ENCODE measurements at places on chromosomes 6 and 20. TPM values are rescaled to one million over a fixed set of nuclear protein-coding genes. Genes with fewer than 3 reads are reported as not detected.

Gene SAMD10
- 5.7 TPM for total RNA-seq

Gene KIAA1755
- 7.9 TPM for total RNA-seq

Gene RFX6
- not detected for total RNA-seq

Gene OR2B2
- not detected for total RNA-seq

Gene SS18L1
- 7.8 TPM for total RNA-seq

Gene OR2J3
- total RNA-seq: not detected

Gene C6orf58
- total RNA-seq: not detected

Gene PGC
- total RNA-seq: not detected

Gene MYLK4
- total RNA-seq: 2.0 TPM

Gene TINAG
- total RNA-seq: not detected

Gene FHL5
- total RNA-seq: 6.8 TPM

Gene FOXF2
- 0.24 TPM for total RNA-seq

Gene AKAP7
- total RNA-seq: 11.1 TPM

Gene FITM2
- 149 TPM for total RNA-seq

- no peak for DNase-seq
Observed at GRCh38 chr6:118627724-118628123, 23.7 kb downstream of the CEP85L start.

GRCh38 chr6:168384045-168385036 lies 56.6 kb upstream of the SMOC2 start:
- no peak for DNase-seq

DNA sequence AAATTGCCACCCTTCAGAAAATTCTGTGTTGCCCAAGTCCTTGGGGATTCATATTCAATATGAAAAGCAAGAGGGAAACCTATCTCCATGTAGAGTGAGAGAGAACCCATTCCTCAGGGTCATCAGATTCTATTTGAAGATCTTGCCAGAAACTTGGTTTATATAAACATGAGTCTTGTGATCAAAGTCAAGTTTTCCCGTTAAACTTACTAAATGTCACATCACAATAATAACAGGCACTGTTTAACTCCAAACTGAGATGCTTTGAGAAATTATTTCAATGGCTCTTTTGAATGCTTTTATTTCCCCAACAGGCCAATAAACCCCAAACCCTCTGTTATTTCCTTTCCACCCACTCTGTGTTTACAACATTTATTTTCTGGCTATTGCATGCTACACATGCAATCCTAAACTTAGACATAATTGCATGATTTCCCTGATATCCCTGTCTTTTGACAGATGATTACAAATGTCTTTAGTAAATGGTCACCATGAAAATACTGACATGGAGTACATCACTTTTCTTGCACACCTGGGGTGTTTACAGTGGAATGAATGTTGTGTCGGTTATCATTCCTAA lies 31.1 kb upstream of the SSTR4 start:
- DNase-seq: no peak

DNA sequence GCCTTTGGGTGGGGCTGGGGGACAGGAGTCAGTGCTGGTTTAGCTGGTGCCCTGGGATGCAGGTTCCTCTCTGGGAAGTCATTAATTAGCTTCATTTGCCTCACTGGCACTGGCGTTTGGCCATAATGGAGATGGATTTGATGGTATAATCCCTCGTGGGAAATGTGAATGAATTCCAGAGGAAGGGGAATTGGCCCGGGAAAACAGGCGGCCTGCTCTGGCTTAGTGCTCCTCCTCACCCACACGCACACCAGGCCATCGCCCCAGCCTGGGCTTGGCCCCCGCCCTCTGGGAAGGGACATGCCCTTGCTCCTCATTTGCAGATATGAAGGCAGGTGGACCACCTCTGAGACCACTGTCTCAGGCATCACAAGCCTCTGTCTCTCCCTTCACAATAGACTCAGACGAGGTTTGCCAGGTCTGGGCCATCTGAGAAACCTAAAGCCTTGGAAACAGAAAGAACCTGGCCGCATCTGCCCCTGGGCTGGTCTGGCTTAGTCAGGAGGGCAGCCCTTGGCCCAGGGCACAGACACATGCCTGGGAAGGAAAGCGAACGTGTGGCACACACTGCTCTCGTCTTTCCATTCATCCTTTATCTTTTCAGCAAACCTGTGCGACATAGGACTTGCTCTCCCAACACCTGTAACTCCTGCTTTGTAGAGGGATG lies 199.2 kb upstream of the CDH4 start:
- DNase-seq: no peak

GRCh38 chr6:4103929-4104328 lies 25.0 kb upstream of the FAM217A start:
- DNase-seq: no peak

- no peak for DNase-seq
Observed at GRCh38 chr6:63352069-63352543, 32.3 kb upstream of the LGSN start.

DNA sequence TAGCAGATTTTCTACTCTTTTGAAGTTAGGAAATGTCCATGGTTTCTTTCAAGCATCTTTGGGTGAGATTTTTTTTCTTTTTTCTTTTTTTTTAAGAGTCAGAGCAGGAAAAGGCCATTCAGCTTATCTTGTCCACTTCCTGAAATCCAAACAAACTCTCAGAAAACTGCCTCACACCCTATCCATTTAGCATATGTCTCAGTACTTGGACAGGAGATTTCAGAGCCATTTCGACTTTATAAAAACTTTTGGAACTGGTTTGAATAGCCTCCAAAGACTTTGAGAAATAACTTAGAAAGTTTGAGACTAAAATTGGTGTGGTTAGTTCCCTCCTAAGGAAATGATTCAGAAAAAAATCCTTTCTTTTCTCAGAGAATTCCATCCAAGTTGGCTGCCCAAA lies 125.1 kb downstream of the MYLK4 start:
- DNase-seq: no peak

GRCh38 chr20:24782301-24782700 lies 166.8 kb upstream of the CST7 start:
- DNase-seq: no peak

DNA sequence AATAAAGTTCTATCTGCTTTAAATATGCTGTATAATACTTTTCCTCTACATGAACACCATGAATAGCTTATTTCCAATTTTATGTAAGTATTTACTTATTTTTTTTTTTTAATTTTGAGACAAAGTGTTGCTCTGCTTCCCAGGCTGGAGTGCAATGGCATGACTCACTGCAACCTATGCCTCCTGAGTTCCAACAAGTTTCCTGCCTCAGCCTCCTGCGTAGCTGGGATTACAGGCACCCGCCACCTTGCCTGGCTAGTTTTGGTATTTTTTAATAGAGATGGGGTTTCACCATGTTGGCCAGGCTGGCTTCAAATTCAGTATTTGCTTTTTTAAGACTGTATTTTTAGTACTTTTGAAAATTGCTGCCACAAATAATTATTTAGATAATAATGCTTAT lies 1365.9 kb downstream of the GRIK2 start:
- no peak for DNase-seq

DNA sequence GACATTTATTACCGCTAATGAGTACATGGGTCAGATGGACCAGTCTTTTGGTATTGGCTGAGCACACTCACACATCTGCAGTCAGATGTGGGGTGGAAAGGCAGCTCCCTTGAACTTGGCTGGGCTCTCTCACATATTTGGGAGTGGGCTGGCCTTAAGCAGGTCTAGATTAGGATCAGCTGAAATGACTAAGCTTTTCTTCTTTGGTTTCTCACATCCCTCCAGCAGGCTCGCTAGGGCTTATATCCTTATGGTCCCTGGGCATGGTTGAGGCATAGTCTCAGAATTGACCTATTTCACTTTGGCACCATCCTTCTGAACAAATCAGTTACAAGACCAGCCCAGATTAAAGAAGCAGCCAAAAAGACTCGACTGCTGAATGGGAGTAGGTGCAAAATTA lies 14.4 kb upstream of the PLCB1 start:
- DNase-seq: no peak

DNA sequence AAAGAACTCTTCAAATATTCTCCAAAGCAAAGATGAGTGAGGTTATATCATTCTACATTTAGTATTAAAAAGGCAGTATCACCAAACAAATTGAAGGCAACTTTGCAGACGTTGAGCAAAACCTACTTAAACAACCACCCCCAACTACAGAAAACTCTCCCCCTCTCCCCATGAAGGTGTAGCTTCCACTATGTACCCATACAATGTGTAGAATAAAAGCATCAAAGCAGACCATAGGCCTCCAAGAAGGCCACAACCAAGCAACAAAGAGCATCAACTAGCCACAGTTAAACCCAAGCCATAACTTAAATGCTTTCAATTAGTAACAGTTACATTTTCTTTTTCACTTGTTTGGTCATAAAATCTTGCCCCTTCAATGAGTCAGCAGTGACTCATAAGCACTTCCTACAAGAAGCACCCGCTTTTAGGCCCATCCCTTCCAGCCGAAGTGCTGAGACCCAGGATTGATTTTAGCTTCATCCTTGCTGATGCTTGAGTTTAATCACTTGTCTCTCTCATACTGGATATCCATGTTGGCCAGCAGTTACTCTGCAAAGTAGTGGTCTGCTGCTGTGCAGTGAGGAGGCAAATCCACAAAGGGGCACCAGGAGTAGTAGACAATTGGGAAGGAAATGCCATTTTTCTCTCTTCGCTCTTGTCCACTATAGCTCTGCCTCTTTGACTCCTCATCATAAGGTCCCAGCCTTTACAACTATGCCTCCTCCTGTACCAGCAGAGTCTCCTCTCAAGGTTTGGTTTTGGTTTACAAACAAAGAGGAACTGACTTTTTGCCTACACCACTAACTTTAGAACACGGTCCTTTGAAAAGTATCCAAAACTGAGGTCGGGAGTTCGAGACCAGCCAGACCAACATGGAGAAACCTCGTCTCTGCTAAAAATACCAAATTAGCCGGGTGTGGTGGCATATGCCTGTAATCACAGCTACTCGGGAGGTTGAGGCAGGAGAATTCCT lies 8.4 kb upstream of the NUP153 start:
- DNase-seq: no peak

DNA sequence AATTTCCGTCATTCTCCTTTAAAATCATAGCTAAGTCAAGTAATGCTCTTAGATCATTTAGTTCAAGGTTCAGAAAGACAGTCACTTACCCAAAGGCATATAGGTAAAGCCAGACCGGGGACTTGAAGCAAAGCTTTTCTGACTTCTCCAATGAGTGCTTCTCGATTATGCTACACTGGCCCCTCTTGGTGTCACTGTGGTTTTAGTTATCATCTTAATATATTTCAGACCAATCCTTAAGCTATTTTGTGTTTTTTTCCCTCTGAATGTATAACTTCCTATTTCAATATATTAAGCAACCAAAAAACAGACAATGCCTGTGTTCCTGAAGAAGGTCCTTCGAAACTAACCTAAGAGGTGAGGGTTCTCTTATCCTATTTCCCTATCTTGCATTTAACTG lies 3.9 kb downstream of the PRDM1 start:
- no peak for DNase-seq

DNA sequence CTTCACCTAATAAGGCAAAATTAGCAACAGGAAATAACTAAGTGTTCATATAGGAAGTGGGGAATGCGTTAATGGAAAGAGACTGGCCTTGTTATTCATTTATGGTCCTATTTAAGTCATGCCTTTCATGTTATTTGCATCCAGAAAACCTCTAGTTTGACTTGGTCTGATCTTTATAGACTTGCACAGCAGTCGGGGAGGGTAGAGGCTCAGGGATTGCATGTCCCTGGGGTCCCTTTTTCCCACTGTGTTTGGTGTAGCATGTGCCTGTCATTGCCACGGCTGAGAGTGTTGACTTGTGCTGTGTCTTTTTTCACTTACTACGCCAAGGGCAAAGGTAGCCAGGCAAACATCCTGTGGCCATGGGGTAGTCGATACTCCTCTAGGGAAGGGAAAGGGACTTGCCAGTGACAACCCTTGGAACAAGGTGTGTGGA lies 105.4 kb upstream of the RIN2 start:
- no peak for DNase-seq

DNA sequence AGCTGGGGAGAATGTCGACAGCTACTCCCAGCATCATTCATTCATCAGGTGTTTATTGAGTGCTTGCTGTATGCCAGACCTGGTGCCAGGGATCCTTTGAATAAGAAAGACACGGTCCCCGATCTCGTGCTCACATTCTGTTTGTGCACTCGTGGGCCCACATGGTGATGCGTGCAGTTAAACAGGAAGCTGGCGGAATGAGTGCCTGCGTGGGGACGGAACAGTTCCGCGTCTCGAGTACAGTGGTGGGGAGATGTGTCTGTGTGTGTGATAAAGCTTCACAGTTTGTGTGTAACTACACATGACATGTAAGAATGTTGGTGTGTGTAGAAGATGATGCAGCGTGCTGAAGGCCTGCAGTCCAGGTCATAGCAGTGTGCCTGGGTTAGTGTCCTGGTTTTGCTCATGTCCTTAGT lies 6.5 kb downstream of the RBM38 start:
- DNase-seq: peak; percentile 72

DNA sequence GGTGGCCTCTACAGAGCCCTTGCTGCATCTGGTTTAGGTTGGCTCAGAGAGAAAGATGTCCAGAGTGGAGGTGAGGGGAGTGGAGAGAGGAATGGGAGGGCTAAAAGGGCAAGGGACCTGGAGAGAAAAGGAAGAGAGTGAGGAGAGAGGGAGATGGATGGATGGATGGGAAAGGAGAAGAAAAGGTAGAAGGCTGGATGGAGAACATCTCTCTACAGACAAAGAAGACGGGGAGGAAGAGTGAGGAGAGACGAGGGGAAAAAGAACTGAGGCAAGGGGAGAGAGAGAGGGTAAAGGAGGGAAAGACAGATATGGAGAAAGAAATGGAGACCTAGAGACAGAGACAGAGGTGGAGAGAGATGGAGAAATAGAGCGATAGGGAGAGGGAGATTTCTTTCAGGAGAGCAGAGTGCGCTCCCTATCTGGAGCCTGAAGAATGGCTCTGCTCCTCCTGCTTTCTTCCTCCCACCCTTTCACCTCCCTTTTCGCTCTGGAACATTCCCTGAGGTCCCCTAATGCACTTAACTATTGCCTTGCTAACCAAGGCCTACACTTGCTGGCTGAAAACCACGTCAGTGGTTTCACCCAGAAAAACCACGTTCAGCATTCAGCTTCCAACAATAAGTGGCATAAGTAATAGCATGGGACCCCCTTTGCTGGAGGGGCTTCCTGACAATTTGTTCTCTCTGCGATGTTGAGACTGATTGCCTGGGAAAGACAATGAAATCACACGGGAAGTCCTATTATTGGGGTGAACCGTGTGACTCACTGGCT lies 286.3 kb downstream of the CDH26 start:
- no peak for DNase-seq

DNA sequence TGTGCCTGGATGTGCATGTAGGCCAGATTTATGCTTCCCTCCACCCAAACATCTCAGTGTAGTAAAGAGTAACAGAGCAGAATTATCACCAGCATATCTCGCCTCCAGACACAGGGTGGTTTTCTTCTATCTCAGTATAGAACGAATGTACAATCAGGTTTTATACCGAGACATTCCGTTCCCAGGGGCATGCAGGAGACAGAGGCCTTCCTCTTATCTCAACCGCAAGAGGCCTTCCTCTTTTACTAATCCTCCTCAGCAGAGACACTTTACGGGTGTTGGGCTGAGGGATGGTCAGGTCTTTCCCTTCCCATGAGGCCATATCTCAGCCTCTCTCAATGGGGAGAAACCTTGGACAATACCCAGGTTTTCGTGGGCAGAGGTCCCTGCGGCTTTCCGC lies 36.4 kb upstream of the MC3R start:
- no peak for DNase-seq

- DNase-seq: peak; percentile 71
Observed at GRCh38 chr6:14540276-14540675, 422.7 kb downstream of the CD83 start.

GRCh38 chr20:12976720-12977309 lies 32.0 kb upstream of the SPTLC3 start:
- no peak for DNase-seq
